Adipocyte (in vitro differentiated cells): ENCODE measurements at places on chromosomes 2 and 18.

GRCh38 chr2:167826906-167827305 lies 420.5 kb downstream of the STK39 start:
- no peak for DNase-seq

- no peak for DNase-seq
Observed at GRCh38 chr2:233458031-233458610, 103.8 kb downstream of the DGKD start.

DNA sequence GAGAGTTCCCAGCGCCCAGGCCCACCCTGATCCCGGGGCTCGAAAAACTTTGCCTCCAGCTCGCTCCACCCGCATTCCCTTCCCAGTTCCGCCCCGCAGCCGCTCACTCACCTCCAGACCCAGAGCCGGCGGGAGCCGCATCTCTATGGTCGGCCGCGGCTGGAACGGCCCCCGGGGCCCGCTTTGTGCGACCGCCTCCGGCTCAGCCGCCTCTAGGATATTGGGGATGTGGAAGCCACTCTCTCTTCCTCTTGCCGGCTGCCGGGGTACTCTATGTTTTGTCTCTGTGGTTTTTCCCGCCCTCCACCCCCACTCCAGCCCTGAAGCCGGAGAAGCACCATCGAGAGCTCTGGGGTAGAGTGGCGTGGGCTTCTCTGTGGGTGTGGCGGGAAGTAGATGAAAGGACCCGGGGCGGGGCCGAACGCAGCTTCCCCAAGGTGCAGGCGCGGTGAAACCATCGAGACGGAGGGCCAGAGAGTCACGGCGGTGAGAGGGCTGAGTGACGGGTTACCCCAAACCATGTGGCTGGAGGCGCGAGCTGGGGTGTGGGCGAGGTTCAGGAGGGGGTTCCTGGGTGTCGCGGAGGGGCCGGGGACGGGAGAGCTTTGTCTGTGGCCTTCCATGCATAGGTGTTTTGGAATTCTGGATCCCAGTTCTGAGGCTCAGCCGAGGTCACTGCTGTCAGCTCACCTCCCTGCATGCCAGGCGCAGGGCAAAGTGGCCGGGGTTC lies at the start of the genes BCS1L and ZNF142:
Gene BCS1L (plus strand): TSS at position 426 of the 730 bp plus-strand sequence. CDS start 1,305 bp downstream, outside the sequence.
Gene ZNF142 (minus strand): TSS at position 366 of the 730 bp plus-strand sequence. CDS start 3,194 bp downstream, outside the sequence.
- peak; percentile 89 for DNase-seq

GRCh38 chr2:43121580-43122314 lies 104.7 kb downstream of the ZFP36L2 start:
- DNase-seq, result no peak

DNA sequence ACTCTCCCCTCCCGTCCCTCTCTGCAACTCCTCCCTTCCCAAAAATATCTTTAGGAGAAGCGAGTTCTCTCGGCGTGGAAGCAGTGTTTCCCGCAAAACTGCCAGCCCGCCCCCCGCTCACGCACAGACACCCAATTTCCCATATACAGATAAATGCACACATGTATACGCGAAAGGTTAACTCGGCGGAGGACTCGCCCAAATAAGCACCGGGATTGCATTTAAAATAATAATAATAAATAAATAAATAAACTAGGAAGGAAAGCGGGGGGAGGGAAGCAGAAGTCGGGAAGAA lies 70.0 kb upstream of the PSMD14 start:
- DNase-seq, result no peak

DNA sequence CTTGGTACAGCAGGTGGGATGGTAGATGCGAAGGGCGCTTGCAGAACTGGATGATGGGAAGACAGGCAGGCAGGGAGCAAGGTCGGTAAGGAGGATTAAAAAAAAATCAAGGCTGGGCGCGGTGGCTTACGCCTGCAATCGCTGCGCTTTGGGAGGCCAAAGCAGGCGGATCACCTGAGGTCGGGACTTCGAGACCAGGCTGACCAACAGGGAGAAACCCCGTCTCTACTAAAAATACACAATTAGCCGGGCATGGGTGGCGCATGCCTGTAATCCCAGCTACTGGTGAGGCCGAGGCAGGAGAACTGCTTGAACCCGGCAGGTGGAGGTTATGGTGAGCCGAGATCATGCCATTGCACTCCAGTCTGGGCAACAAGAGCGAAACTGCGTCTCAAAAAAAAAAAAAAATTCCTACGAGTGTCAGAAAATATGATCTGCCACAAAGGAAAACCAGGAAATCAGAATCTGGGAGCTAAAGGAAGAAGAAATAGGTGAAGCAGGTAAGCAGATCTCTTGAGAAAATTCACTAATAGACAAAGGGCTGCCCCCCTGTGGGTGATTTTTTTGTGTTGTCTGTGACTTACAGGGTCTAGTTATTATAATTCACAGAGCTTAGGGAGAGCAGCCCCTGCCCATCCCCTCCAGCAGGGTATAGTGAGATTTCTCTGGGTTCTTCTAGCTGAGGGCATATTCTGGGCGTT lies 46.2 kb downstream of the C2orf42 start:
- DNase-seq, result no peak

GRCh38 chr2:650343-651310 lies 26.6 kb downstream of the TMEM18 start:
- peak; percentile 86 for DNase-seq
